Astrocyte of the spinal cord (primary cell): ENCODE measurements at places on chromosomes 5 and 9.

DNA sequence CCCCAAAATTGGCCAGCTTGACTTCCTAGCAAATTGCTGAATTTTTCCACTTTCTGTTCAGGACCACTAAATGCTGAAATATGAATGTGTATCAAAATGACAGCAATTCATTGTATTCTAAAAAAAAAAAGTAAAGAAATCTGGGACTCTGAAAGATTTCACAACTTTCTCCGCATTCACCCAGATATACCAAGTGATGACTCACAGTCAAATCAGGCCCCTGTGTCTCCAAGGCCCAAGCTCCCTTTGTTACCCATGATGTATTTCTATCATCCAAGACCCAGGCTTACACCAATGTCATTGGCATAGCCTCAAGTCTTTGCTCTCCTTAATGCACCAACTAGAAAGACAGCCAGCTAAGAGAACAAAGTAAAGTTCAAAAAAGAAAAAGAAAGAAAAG lies 493.9 kb downstream of the NTRK2 start:
- no peak for DNase-seq

GRCh38 chr5:165209101-165209727 lies 1703.8 kb downstream of the MAT2B start:
- DNase-seq, result peak; percentile 30

DNA sequence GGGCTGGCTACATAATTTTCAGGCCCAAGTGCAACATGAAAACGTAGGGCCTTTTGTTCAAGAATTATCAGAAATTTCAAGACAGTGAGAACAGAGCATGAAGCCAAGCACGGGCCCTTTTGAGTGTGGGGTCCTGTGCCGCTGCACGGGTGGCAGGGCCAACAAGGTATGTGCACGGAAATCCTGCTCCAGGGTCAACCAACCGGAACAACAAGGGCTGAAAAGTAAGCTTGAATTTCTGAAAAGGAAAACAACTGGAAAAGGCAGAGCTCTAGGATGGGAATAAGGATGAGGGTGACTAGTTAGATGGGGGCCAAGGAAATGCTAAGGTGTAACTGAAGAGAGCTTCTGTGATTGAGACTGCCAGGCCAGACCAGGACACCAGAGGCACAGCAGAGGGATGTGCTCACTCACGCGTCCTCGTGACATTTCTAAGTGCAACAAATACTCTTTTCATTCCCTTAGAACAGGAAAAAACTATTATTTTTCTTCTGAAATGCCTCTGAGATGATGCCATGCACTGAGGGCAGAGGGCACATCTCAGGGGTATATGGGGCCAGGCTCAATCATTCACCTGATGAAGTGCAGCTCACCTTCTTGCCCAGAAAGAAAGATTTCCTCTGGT lies 80.6 kb upstream of the LRRTM2 start:
- DNase-seq, result no peak

DNA sequence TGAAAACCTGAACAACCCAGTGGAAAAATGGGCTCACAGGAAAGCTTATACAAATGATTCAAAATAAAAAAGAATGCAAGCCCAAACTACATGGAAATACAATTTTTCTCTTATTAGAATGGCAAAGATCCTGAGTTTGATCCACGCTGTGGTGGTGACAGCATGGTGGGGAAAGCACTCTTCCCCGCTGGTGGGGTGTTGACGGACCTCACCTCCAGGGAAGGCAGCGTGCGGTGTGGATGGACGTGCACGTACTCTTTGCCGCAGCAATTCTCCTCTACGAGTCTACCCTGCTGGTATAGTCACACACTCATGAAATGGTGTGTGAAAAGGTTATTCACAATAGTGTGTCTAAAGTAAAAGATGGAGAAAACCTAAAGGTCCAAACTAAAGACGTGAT lies 5.9 kb upstream of the ZFP62 start:
- no peak for DNase-seq

DNA sequence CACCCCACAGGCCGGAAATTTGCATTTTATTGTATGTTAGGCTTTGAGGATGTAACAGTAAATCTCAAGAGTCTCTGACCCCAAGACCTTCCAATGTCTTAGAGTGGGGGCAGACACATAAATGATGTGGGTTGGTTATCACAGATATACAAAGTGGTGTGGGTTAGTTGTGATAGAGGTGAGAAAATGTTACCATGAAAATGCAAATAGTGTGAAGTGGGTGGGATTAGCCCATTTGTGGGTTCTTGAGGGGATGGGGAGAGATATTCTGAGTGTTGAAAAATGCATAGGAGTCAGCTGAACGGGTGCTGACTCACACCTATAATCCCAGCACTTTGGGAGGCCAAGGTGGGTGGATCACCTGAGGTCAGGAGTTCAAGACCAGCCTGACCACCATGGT lies 7.9 kb upstream of the RNF145 start:
- no peak for DNase-seq

DNA sequence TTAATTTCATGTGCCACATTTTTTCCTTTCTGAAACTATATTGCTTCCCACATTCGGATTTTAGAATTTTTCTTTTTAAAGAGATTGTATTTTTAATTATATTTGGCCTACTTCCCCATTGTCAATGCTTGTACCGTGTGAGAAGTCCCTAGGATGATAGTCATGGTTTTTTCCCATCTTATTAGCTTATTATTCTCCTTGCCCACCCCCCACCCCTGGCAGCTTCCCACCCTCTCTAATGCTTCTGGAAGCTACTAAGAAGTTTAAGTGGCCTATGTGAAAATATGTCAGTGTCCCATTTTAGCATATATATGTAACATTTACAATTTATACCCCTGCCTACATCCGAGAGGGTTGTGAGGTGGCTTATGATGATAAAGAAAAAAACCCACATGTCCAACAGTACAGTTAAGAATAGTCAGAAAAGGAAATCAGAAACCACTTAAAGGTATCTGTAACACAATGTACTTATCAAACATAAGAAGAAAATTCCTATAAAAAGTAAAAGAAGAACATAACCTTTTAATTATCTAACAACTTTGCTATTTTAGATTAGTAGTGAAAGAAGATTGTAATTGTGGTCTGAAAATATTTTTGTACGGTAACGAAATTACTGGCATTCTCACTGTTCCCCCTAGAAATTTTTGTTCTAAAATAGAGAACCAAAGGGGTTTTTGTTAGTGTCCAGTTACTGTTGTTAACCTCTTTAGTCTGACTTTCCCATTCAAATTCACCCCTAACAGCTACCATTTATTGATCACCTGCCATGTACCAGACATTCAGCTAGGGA lies 62.1 kb downstream of the SLC44A1 start:
- DNase-seq, result no peak

DNA sequence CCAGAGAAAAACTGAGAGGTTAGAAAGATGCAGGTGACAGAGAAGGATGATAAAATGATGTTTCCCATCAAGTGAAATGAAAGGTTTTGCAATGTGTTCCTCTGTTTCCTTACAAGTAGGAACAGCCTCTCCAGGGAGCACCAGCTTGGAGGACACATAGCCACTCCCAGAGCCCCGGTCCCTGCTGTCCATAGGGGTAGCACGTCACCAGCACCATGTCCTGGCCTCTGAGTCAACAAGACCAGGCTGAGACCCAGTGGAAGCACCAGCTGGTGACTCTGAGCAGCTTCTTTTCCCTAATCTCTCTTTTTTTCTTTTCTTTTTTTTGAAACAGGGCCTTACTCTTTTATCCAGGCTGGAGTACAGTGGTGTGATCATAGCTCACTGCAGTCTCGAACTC lies 19.4 kb upstream of the HMCN2 start:
- no peak for DNase-seq

DNA sequence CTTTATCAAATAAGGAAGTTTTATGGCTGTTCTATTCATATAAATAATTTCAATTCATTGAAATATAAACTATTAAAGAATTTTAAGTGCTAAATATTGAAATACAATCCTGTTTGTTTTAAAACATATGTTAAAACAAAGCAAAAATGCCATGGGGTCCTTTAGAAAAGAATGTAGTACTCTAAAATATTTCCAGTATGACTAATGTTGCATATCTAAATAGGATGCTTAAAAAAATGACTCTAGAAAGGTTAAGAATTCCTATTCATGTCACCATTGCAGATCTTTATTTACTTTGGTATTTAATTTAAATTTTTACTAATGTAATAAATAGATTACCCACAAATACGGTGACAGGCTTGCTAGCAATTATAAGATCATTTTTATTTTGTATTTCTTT lies 132.3 kb downstream of the ZNF608 start:
- DNase-seq, result peak; percentile 14

GRCh38 chr9:125574126-125574877 lies 132.7 kb downstream of the MAPKAP1 start:
- no peak for DNase-seq

DNA sequence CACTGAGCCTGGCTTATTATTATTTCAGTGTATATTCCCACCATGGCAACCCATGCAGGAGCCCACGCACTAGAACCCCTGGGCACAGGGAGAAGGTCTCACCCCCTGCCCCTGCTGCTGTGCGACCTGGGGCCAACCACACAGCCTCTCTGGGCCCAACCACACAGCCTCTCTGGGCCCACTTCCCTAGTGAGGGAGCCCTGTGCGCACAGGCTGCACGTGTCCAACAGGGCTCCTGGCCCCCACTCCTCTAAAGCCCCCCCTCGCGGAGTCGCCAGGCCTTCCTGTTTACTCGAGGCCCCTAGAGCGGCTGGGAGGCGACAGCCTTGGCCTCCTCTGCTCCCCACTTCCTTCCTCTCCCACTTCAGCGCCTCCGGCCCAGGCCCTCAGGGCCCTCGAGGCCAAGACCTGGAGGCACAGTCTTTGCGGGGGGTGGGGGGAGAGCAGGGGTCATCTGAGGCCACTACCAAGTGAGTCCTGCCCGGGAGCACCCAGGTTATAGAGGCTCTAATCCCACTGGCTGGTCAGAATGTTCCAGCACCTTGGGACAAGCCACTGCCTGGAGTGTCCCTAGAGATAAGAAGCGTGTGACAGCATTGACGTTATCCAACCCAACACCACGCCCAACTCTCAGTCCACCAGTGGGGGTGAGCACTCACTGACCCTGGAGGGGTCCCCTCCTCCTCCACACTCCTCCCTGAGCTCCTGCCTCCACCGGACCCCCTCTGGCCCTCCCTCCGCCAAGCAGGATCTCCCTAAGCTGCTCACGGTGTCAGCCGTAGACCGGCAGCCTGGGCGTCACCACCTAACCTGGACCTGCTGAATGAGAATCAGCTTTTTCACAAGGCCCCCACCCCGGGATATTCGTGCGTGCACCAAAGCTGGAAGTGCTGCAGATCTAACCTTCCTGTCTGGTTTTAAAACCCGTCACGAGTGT lies 7.9 kb upstream of the ENG start:
- no peak for DNase-seq

GRCh38 chr5:163631856-163632255 lies 126.4 kb downstream of the MAT2B start:
- no peak for DNase-seq

DNA sequence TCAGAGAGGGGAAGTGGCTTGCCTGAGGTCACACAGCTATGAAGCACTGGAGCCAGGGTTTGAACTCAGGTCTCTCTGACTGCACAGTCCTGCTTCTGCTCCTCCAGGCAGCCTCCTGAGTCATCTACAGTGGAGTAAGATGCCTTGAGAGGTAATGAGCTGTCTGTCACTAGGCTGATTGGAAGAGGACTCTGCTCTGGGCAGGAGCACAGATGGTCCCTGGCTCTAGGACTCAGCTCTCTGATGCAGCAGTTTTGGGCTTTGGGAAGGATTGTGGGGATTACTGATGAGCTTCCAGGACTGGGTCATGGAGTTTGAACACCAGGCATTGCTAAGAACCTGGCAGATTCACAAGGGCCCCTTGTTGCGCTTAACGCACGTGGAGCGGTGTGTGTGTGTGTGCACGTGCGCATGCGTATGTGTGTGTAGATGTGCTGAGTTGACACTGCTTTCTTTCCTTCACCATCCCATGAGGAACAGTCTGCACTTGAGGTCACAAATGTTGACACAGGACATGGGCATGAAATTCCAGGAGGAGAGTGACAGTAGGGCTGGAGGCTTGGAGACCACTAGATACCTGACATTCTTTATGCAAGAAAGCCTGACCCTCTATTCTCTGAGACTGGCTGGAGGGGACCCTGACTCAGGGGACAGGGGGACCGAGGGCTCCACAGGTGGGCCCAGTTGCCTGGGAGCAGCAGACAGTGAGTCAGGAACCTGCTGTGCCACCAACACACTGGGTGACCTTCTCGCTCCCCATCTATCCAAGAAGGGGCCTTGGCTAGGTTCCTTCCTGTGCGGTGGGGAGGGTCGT lies 170.5 kb downstream of the RGS3 start:
- no peak for DNase-seq
